DMS 273 treated with DMSO at 0.1 percent for 48 hours (cell line): ENCODE measurements at places on chromosomes 5 and 9.

- no peak for DNase-seq
These were observed 137.2 kb downstream of the C9orf50 start for GRCh38 chr9:129483415-129484351.

DNA sequence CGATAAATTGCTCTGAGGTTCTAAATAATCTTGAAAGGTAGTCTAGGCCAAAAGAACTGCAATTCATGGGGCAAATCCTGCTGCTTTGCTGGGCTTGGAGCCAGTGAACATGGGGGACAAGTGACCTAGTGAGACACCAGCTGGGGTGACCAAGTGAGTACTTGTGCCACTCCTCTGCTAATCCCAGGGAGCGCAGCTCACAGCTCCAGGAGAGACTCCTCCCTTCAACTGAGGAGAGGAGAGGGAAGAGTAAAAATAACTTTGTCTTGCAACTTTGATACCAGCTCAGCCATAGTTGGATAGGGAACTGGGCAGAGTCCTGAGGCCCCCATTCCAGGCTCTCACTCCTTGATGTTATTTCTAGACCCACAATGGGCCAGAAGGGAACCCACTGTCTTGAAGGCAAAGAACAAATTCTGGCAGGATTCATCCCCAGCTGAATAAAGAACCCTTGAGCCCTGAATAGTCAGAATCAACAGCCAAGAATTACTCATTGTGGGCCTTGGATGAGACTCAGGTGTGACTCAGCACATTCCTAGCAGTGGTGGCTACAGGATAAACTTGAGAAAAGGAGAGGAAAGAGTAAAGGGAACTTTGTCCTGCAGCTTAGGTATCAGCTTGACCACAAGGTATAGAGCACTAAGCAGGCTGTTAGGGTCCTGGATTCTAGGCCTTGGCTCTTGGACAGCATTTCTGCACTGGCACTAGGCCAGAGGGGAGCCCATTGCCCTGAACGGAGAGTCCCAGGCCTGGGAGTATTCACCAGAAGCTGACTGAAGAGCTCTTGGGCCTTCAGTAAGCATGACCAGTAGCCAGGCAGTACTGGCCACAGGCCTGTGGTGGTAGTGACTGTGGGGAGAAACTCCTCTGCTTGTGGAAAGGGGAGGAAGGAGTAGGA, 288.3 kb upstream of the CDH18 start:
- no peak for DNase-seq

DNA sequence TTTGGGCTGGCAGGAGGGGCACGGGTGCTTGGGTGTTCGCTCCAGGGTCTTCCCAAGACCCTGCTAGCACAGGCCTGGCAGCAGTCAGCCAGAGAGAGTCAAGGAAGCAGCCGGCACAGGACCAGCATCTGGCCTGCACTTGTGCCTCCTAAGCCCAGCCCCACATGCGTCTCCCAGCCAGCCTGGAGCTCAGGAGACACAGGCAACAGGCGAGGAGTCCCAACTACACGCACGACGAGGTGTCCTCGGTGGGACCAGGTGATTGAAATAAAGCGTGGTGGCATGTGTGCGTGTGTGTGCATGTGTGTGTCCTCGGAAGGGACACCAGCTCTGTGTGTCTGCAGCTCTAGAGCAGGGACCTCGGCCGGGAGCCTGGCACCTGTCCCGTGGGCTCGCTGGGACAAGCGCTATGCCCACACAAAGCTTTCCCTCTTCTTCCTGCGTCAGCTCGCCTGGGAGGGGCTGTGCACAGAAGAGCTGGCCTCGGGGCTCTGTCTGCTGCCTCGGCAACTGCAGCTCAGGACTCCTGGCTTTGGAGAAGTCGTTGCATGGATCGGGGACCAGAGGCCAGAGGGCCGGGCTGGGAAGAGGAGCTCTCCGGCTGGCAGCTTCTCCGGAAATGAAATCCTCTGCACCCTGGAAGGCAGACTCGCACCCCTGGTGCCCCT, 14.7 kb upstream of the SLC9A3 start:
- no peak for DNase-seq

DNA sequence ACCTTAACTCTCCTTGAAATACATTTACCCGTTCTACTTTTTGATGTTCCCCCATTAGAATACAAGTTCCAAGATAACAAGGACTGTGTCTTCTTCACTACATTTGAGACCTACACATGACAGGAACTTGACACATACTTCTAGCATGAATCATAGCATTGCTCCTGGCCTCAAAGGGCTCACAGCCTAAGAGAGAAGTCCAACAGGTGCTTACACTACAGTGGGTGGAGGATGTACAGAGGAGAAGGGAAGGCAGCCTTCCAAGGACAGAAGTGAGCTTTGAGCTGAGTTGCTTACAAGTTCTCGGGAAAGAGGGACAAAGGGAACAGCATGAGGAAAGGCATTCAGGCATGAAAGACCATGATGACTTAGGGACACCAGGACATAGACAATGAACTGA, 56.9 kb upstream of the MSX2 start:
- no peak for DNase-seq

- DNase-seq = no peak
These were observed 1.1 kb upstream of the CXXC5 start for GRCh38 chr5:139646912-139647505.

GRCh38 chr5:74162524-74162923, 478.0 kb downstream of the ENC1 start:
- DNase-seq = no peak

GRCh38 chr9:4937446-4937845, 47.6 kb upstream of the JAK2 start:
- DNase-seq = no peak

DNA sequence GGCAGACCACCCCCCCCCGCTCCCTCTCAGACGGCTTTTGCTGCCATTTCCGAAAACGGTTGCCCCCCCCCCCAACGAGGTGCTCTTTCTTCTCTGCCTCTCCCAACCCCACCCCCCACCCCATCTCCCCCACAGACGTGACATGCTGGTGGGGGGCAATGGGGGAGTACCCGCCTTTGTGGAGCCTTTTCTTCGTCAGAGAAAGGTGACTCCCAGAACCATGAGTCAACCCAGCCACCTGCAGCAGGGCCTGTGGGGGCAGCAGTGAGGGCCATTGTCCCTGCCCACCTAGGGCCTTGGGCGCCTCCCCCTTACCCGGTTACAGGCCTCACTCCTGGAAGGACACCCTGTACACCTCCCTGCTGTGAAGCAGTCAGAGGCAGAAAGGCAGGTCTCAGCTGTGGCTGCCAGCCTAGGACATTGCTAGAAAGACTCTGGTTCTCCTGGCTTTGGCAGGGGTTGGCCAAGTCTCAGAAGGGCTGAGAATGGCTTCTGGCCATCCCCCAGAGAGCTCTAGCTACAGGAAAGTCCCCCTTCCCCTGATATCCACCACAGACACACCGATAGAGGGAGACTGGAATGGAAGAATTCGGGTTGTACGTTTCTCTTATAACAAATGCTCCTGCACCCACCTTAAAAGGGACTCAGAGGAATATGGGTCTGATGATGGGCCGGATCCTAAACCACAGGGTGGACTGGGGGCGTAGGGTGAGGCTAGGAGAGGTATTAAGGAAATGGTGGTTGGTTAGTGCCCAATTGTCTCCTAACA, 2.2 kb downstream of the DNAJB5 start:
- DNase-seq = no peak

GRCh38 chr9:131826053-131826452, 86.2 kb upstream of the RAPGEF1 start:
- DNase-seq = no peak

DNA sequence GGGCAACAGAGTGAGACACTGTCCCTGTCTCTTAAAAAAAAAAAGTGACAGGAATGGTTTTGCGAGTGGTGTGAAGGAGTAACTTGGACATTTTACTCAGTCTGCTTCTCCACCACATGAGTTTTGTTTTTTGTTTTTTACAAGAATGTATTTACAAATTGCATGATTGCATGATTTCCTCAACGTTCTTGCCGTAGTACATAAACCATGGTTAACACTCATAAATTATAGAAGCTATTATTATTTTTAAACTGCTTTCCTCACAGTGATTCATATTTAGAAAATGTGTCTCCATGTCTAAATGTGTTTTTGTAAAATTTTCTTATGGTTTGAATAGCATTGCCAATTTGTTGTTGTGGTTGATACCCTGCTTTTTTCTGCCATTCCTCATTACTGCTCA, 220.0 kb downstream of the GOLPH3 start:
- DNase-seq = no peak

DNA sequence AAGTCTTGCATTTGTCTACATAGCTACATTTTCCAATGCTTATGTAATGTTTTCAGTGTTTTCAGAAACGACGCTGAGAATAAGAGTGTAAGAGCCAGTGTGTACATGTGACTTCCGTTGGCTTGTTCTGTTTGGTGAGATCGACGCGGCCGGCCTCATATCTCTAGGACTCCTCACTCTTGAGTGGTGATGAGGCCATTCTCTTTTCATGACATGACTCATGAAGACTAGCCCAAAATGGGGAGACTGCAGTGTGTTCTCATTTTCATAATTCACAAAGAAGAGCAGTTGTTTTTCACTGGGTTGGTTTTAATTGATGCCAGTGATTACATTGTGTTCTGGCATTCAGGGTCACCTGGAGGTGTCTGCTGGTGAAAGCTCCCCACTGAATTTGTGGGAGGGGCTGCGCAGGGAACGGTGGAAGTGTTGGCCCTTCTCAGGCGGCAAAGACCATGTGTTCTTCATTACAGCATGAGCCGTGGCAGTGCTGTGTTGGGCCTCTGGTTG, 131.5 kb upstream of the OTULINL start:
- DNase-seq = no peak

DNA sequence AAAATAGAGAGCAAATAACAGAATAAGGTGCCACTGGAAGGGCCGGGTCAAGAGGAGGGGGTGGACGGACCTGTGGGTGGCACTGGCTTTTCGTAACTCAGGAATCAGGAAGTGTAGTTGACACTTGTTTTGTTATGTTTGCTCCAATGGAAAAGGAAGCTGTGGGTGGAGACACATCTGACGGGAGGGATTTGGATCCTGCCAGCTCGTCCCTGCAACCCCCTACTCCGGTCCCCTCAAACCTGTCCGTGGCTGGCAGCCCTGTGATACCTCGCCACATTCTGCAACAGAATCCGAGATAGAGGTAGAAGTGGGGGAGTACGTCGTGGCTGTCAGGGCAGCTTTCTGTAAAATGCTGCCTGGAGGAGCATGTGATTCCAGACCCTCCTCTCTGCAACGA, 104.2 kb upstream of the IER5L start:
- no peak for DNase-seq

DNA sequence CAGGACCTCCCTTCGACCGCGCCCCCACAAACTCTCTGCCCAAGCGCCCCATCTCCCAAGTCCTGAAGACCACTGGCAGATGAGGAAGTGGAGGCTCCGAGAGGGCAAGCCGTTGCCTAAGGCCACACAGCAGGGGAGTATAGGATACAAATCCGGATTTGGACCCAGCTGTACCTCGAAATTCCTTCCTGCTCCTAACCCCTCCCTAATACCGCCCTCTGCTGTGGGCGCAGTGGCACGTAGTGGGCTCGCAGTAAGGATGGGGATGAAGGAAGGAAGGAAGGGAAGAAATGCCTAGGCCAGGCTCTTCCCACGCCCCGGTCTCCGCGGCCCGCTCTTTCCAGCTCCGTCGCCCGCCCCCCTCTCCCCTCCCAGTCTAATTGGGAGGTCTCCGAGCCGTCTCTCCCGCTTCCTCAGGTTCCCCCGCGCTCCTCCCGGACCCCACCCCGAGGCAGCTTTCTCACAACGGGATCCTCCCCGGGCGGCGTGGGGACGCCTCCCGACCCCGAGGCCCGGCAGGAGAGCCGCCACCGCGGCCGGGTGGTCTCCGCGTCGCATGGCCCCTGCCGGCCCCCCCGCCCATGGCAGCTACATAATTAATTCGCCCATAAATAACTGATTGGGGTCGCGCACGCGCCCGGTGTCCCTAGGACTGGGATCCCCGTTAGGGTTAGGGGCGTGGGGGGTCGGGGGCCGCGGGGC, 138.9 kb downstream of the C9orf50 start:
- DNase-seq = no peak

DNA sequence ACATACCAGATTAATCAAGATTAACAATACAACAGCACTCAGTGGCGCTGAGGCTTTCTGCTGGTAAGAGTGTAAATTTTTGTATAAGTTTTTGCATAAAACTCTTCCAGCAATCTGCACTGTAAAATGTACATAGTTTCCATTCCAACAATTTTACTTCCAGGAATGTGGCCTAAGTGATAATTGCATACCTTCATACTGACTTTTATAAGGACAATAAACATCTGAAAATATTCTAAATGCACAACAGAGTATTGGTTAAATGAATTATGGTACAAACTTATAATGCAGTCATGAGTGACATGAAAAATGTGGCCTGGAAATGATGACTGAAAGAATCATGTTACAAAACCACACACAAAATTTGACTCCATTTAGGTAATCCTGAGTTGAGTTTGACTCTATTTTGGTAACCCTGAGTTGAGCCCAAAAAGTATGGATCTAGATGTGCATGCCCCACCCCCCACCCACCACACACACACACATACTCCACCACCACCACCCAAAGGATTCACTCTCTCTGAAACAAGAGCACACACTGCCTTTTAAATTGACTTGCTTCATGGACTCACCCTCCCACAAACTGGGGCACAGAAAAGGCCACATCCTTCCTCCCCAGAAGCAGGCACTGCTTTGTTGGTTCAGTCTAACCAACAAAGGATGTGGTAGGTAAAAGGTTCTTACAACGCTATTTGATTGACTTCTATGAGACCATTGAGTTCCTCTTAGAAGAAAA, 137.6 kb downstream of the SUSD1 start:
- no peak for DNase-seq

- no peak for DNase-seq
These were observed 41.0 kb upstream of the TMEM215 start for GRCh38 chr9:32742296-32742695.

DNA sequence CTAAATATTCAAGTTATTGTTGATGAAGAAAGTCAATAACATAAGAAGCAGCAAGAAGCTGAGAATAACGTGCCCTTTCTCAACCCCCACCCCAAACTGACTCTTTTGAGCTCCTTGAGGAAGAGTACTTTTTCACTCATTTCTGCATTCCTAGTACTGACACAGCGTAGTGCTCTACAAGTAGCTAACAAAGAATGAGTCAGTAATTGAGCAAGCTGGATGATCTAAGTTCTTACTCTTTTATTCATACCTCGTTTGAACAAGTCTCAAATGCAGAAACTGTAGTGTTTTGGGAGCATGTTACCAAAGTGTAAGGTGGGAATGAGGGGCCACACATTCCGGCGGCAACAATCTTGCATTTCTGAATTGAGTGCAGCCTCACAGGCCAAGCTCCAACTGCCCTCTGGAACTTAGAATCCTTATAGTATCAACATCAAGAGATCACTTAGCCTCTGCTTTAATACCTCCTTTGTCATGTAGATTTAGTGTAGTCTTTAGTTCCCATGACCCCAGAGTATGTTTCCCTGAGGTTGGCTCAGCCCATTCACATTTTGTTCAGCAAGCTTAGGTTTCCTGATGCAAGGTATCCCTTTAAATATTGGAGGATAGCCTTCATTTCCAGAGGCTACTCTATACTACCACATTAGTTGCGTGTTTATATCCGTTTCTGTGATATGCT, 152.0 kb downstream of the PRR16 start:
- DNase-seq = no peak

DNA sequence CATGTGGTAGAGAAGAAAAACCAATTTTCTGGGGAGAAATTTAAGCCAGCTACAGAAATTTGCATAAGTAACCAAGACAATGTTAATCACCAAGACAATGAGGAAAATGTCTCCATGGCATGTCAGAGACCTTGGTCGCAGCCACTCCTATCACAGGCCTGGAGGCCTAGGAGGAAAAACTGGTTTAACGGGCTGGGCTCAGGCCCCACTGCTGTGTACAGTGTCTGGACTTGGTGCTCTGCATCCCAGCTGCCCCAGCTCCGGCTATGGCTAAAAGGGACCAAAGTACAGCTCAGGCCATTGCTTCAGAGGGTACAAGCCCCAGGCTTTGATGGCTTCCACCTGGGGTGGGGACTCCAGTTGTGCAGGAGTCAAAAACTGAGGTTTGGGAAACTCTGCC, 1075.1 kb upstream of the CDH18 start:
- DNase-seq = no peak
